ENCODE measurements at places on chromosomes 12 and 14.

GRCh38 chr14:92670643-92671366 is 77.6 kb downstream of the LGMN start:
- no peak for DNase-seq

DNA sequence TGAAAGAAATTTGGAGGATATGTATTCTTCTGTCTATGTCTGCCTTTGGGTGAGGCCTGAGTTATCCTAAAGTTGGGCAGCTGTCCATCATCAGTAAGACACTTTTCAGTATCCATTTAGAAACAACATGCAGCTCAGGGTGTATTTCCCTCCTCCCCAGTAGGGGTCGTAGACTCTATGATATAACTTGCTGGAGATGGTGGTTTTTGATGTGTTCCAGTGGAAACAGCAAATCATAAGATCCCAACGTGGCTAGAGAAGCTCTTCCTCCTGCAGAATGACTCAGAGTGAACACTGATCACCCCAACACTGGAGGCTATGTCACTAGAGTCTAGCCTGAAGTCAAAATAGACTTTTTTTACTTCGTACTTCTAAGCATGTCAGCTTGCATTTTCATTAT is 331.6 kb upstream of the STXBP6 start:
- no peak for DNase-seq

- DNase-seq = no peak
Measured at GRCh38 chr12:30692470-30692869, 3.2 kb downstream of the IPO8 start.

GRCh38 chr14:75411214-75411540 is 16.6 kb upstream of the JDP2 start:
- no peak for DNase-seq

Measured in T-helper 2 cell (primary cell).